Activated T-cell treated with anti-CD3 and anti-CD28 coated beads, Interleukin-2, amount 50 U/mL, for 48 hours (primary cell): ENCODE measurements at places on chromosomes 1 and 21.

GRCh38 chr1:156540955-156541354 is 31.4 kb downstream of the IQGAP3 start:
- DNase-seq: no peak

GRCh38 chr1:53982763-53983104 is 35.3 kb downstream of the LDLRAD1 start:
- DNase-seq: no peak

DNA sequence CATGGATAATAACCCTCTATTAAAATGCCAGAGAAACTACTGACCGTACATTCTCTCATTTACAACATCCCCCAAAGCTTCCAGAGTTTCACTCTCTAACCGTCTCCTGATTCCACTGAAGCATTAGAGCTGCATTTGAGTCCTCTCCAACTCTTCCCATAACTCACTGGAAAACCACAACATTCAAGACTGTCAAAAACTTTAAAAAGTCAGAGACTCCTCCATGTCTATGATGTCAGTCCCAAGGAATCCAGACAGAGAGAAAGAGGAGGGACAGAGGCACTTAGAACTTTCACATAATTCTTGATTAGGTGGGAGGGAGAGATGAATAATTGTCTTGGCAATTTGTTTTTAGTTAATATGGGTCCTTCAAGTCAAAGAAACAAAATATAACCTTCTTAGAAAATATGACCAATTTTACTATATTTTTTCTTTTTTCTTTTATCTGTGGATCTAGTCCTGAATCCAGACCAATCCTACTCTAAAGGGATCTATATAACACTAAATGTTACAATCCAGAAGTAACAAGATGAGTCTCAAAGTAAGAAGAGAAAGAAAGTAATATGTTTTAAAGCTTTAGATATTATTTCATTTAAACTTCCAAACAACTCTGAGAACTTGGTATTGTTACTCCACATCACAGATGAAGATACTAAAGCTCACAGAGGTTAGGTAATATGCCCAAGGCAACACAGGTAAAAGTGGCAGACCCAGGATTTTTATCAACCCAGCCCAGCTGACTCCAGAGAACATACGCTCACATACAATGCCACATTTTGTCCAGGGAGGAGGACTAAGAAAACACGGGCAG is 23.8 kb downstream of the OTUD7B start:
- no peak for DNase-seq

GRCh38 chr1:232793944-232794343 is 11.3 kb upstream of the MAP10 start:
- DNase-seq: no peak

DNA sequence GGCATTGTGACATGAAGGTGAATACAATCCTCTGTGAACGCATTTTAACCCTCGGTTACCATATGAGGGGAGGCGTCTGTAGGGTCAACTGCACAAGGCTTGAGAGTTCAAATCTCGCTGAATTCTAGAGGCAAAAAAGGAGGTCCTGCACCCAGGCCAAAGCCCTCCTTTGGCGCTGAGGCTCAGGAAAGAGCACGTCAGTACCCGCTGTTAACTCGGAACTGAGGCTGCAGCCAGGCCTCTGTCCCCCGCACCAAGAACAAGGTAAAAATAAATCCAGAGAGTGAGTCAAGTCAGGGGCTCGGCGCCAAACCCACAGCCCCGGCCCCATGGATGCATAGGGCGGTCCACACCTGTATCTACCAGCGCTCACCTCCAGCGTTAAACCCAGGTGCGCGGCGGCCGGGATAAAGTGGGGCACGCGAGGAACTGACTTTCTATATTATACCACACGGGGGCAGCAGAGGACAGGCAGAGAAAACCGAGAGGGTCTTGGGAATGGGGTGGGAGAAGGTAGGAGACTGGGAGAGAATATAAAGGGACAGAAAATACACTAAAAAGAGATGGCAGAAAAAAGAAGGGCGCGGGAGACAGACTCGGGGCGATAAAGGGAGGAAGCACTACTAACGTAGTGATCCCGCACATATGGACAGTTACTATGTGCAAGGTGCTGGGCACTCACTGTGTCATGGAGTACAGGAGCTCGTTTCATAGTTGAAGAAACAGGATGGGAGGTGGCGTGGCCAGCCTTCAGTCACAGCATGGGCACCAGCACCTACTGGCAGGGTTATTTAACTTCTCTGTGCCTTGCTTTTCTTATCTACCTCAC is 54.9 kb downstream of the DMRTA2 start:
- DNase-seq: peak; percentile 57

DNA sequence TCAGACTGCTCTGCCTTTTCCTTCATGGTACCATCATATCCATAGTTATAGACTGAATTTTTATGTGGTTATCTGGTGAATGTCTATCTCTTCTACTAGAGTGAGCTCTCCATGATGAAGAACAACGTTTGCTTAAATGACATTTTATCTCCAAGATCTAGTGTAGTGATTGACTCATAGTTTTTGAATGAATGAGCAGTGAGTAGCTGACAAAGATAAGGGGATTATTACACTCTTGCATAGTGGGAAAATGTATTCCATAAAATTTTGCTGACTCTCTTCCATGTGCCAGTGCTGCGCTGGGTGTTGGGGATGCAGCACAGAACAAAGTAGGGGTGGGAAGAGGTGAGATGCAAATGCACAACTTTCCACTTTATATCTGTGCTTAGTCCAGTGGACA is 147.7 kb downstream of the TGFB2 start:
- DNase-seq: no peak

DNA sequence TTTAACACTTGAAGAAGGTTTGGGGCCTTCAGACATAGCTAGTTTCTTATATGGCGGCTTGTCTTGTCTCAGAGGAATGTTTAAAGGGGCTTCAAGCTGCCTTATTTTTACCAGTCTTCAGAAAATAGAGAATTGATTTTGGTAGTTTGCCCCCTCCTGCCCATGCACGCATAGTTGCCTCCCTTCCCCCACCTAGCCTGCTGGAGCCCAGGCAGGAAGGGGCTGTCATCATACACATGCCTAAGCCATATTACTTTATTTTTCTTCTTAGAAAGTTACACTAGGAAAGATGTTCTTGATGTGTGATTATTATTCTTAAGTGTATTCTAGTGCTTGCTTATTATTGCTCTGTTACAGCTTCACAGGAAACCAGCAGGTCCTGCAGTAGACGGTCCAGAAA is 18.3 kb downstream of the PBX1 start:
- no peak for DNase-seq

- DNase-seq: no peak
Measured at GRCh38 chr1:234556245-234556943, 53.6 kb downstream of the IRF2BP2 start.

DNA sequence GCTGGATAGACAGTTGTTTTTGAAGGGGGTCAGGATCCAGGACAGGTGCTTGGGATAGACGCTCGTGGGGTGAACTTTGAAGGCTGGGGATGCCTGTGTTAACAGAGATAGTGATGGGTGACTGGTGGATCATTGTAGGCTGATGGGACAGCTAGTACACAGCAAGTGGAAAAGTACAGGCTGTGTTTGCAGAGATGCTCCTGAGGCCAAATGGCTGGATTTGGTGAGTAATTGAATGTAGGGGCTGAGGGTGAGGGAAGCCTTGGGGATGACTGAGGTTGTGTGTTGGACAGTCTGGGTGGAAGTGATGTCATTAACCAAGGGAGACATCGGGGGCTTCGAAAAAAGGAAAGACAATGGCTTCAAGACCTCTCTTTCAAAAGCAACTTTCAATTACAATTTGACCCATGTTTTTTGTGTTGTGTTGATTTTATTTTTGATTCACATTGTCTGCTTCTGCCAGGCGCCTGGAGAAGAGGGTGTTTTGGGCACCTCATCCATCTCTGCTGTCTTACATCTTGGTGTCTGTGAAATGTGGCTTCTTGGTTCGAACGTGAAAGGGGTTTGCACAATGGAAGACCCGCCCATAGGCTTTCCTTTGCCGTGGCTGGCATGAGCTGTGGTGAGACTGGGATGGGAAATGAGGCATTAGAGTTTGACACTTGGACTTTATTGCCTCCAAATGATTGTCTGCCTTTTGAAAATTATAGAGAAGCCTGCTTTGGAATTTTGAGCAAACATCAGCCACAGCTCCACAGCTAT is 147.5 kb downstream of the FOXD2 start:
- DNase-seq: no peak

DNA sequence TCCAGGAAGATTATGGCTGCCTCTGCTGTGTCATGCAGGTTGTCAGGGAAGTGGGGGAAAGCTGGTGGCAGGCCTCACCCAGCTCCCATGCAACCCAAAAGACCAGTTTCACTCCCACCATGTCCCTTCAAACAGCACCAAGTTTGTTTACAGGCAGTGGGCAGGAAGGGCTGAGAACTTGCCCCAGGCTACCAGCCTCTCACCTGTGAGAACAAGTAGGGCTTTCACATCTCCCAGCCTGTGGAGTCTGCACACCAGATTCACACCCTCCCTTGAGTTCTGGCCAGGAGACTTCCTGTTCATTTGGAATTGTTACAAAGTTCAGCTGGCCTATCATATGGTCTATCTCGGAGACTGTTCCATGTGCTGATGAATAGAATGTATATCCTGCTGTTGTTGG is 27.8 kb downstream of the RPAP2 start:
- DNase-seq: no peak

DNA sequence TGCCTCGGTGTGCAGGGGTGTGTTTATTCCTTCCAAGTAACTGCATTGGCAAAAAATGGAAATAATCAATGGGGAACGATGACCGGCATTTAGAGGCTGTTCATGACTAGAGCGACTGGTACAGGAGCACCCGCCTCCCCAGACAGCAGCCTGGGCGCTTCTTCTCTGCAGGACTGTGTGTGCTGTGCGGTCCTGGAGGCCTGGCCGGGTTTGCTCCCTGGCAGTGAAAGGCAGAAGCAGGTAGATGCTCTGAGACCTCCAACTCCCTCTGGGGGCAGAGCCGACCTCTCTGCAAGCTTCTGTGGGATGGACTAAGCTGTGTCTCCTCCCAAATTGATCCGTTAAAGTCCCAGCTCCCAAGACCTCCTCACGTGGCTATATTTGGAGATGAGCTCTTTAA is 59.2 kb upstream of the ACTRT2 start:
- no peak for DNase-seq

GRCh38 chr1:53047737-53048736 is 14.0 kb upstream of the PODN start:
- peak; percentile 20 for DNase-seq

DNA sequence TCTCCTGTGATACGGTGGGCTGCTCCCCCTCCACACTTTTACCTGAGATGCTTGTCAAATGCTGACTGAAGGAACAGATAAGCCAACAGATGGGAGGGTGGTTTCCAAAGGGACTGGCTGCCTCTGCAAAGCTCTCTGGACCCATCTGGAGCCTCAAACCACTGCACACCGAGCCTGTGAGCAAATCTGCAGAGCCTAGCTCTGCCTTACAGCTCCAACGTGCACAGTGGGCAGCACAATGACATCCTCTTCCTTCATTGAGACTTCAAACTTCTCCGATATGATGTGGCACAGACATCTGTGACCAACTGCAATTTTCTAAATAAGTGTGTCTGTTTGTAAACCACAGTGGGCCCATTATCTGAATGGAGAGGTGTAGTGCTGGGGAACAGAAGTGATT is 26.2 kb upstream of the KNCN start:
- no peak for DNase-seq

- DNase-seq: peak; percentile 63
Measured at GRCh38 chr1:160607011-160607671, 27.8 kb upstream of the CD84 start.

- DNase-seq: peak; percentile 77
Measured at GRCh38 chr1:111214884-111215283, 12.6 kb upstream of the CHI3L2 start.

GRCh38 chr1:111032295-111032897 is 68.7 kb upstream of the LRIF1 start:
- DNase-seq: no peak

- DNase-seq: no peak
Measured at GRCh38 chr1:219446288-219446687, 166.6 kb downstream of the ZC3H11B start.

GRCh38 chr1:206685769-206686477 is 1.2 kb downstream of the MAPKAPK2 start:
- DNase-seq: peak; percentile 70

GRCh38 chr1:164801791-164802502 is 243.0 kb downstream of the PBX1 start:
- DNase-seq: no peak

- no peak for DNase-seq
Measured at GRCh38 chr1:178344513-178345091, 152.2 kb downstream of the CLEC20A start.

GRCh38 chr1:174892016-174892415 is 107.7 kb upstream of the CACYBP start:
- no peak for DNase-seq

GRCh38 chr1:70583522-70583921 is 172.5 kb downstream of the CTH start:
- no peak for DNase-seq

DNA sequence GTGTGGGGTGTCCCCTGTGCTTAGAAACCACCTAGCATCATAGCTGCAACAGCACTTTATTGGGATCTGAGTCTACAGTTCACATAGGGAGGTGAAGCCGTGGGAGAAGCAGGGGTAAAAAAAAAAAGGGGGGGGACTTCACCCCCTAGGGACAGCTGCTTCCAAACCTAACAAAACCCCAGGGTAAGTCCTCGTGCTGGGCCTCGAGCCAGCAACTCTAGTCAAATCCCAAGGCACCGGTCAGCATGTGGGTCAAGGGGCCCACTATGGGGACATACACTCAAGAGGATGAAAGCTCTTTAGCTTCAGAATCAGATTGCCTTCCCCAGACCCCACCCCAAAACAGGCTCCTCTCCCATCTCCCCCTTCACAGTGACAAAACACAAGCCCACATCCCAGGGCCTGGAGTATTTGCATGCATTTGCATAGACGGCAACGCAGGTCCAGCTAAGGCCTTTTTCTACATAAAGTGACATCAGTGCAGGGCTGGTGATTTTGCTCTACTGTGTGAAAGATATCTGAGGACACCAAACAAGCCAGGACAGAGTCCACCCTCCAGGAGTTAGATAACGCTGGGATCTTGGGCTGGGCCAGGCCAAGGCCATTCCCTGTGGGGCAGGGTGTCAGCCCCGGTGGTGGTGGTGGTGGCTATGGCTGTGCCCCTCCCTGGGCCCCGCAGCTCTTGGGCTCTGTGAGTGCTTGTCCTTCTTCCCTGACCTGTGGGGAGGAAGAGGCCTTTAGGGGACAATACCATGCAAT is 8.1 kb upstream of the PMVK start:
- no peak for DNase-seq

GRCh38 chr1:153921803-153922075 is 1.0 kb downstream of the GATAD2B start:
- DNase-seq: no peak

DNA sequence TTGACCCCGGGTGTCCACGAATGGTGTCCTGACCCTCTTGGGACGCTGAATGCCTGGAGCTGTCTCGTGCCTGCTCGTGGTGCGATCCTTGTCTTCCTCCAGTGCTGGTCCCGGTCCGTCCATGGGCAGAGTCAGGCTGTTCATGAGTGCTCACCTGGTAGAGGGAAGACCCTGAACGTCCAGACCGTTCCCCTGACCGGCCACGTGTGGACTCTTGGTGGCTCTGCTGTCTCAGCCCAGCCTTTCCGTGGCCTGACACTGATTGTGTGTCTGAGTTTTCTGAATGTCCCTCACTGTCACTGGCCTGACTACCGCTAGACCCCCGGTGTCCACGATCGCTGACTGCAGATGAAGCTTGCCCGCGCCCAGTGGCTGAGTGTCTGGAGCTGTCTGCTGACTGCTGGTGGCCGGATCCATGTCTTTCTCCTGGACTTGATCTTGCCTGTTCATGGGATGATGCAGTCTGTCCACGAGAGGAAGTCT is 11.7 kb downstream of the FLG start:
- DNase-seq: no peak

GRCh38 chr1:76388261-76388660 is 313.7 kb downstream of the ST6GALNAC3 start:
- DNase-seq: no peak

GRCh38 chr1:82492159-82492558 is 691.4 kb downstream of the ADGRL2 start:
- DNase-seq: no peak
